ENCODE measurements at places on chromosomes 5 and 9.

DNA sequence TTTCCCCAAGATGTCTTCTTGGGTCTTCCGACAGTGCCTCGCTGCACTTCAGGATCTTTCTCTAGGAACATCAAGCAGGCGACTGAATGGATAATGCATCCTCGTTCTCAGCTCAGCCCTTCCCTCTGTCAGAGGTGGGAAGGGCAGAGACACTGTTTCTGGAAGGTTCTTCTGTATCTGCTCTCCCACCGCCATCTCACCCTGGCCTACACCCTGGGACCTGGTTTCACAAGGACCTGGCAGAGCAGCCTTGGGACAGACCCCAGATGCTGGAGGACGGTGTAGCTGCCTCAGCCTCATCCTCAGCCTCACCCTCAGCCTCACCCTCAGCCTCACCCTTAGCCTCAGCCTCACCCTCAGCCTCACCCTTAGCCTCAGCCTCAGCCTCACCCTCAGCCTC lies 18.5 kb downstream of the MRPL36 start:
- no peak for DNase-seq

- DNase-seq = no peak
These were observed 76.4 kb downstream of the MEGF10 start for GRCh38 chr5:127367029-127367428.

DNA sequence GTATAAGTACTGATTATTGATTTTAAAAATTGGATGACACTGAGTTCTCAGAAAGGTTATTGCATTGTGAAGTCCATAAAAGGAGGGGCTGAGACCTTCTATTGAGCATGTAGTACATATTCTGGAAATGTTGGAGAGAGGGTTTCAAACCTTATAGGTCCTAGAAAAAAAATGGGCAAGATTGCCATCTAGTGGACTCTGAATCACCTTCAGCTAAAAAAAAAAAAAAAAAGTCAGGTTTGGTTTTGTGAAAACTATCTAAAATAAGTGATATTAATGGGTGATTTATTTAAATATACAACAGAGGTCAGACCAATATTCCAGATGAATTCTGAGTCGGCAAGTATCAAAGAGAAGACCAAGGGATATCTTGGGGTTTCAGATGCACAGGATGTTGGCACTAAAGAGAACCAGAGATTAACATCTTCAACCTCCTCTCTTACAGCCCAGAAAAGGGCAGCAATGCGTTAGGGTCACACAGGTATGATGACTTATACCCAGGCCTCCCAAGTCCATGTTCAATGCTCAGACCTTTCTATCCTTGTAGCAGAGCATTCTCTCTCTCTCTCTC lies 109.8 kb upstream of the NMUR2 start:
- DNase-seq = no peak

- no peak for DNase-seq
These were observed 523.3 kb downstream of the LRRC70 start for GRCh38 chr5:63101870-63102269.

DNA sequence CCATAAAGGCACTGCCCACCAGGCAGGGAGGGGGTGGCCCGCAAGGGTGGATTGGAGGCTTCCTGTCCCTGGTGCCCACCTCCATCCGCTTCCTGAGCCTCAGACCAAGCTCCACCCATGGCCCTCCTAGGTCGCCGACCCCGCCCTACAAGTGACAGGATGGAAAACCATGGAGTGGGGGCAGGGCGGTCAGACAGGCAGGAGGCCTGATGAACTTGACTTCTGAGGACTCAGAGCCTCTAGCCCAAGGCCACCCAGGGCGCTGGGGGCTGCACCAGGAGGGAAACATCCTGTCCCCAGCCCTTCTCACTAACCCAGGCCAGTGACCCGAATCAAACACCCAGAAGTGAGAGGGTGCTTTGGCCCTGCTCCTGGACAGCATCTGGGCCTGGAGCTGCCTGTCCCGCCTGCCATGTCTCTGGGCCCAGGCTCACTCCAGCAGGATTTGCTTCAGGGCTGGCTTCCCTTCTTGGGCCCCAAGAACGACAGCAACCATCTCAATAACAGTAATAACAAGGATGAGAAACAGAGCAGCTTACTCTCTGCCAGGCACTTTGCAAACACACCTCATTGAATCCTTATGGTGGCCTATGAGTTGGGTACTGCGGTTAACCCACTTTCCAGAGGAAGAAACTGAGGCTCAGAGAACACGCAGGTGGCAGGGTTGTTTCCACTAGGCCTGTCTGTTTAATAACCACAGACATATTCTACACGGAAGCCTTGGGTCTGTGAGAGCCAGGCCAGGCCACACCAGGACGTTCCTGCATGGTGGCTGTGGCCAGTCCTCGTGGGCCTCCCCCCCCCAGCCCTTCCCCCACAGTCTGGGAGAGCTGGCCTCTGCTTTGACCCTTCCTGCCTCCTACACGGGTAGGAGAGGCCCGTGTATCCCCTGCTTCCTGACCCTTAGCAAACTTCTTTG lies 4.4 kb upstream of the ST6GALNAC6 start:
- DNase-seq = peak; percentile 88

DNA sequence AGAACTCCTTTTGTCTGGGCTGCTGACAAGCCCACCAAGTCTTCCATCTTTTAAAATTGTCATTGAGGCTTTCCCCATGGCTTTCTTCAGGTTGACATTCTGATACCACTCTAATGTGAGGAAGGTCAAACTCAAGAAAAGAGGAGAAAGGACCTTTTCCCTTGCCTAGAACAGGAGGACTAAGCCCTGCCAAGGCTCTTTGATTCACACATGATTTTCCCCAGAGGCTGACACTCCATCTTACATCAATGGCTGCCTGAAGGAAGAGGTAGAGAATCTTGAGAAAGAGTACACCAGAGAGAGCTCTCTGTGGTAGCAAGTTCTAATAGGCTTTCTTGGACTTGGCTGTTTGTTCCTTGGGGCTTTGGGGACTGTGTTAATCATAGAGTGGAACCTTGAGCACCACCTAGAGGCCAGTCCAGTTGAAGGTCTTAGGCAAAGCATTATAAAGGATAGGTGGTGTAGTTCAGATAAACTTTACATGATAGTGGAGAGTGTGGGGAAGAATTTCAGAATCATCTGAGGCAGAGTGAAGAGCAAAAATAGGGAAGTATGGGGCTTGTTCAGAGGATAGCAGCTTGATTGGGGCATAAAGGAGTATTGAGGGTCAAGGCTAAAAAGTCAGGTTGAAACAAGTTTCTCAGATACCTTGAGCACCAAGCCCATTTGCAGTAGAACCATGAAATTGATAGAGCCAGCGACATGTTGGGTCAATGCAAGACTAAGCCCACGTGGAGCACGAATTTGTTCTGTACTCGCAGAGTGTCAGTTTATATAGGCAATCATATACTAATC lies 36.7 kb downstream of the NDFIP1 start:
- DNase-seq = peak; percentile 66

DNA sequence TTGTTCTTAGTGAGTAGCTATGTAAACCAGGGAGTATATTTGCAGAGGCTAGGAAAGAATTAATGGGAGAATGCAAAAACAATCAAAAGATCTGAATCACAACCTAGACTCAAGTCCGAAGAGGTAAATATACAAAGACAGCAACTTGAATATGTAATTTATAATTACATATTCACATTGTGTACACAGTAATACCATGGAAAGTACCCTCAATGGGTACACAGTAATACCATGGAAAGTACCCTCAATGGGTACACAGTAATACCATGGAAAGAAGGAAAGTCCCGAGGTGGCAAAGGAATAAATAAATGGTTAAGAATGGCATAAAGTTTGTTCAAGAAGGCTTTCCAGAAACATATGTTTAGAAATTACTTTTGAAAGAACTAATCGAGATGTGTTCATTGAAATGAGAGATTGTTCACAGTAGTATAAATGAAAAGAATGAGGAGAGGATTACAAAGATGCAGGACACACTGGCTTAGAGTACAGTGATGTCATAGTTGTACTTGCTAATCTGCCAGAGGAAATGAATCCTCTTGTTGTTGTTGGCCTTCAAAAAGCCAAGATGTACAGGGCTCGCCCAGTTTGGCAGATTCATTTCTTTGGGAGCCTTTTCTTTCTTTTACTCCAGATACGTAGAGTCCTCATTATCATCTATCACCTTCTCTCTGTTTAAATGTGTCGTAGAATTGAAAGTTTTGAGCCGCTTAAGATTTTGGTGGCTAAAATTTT lies 116.0 kb downstream of the UNC13B start:
- DNase-seq = peak; percentile 8

GRCh38 chr9:35906923-35907699 lies 1.1 kb downstream of the HRCT1 start:
- peak; percentile 80 for DNase-seq

All from heart left ventricle (tissue), 16 donors.